Chondrocyte (in vitro differentiated cells): ENCODE measurements at places on chromosomes 1 and 21.

DNA sequence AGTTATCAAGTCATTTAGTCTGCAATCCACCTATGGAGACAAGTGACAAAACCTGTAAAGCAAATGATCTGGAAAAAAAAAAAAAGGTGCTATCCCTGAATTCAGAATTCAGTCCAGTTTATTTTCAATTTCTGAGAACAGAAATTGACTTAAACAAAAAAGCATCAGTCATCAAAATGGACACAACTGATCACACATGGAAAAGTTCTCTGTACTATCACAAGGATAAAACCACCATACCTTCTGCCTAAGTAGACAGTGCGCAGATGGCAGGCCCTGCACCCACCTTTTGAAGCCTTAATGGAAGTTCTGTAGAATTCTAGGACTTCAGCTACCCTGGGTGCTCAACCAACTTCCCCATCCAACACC, 3.5 kb downstream of the PABPC4 start:
- DNase-seq = no peak

- no peak for DNase-seq
These were observed 14.9 kb downstream of the PLEKHA6 start for GRCh38 chr1:204344665-204345355.

DNA sequence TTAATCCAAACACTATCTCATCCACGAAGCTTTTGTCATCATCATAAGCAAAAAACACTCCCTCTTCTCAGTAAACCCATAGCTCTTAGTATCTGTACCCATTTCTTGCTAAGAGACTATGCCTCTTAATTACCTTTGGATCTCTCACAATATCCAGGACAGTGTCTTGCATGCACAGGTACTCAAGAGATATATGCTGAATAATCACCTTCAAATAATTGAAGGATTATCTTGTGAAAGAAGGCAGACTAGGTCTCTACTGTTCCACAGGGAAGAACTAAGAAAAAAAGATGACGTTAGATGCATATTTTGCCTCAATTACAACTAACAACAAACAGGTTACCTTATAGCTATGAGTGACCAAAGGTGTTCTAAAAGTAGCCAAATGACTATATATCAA, 11.5 kb downstream of the FOXJ3 start:
- DNase-seq = no peak

DNA sequence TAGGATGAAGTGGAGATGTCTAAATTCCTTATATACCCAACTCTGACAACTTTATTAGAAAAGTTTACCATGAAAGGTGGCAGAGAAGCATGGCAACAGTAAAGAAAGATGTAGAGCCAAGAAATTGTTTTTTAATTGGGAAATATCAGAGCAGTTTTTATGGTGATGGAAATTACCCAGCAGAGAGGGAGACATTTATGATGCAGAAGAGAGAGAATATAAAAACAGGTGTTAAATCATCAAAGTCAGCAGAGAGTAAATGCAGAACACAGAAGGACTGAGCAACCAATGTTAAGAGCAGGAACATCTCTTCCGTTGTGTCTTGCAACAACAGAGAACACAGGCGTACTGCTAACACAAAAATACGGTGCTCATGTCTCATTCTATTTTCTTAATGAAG, 28.2 kb downstream of the WARS2 start:
- DNase-seq = no peak

GRCh38 chr1:172906778-172907592, 143.8 kb downstream of the TNFSF18 start:
- no peak for DNase-seq

- no peak for DNase-seq
These were observed 15.3 kb downstream of the SYF2 start for GRCh38 chr1:25217015-25217414.

- DNase-seq = no peak
These were observed 8.7 kb upstream of the NCMAP start for GRCh38 chr1:24547195-24547594.

GRCh38 chr1:27161594-27161993, 6.7 kb upstream of the SLC9A1 start:
- DNase-seq = no peak

DNA sequence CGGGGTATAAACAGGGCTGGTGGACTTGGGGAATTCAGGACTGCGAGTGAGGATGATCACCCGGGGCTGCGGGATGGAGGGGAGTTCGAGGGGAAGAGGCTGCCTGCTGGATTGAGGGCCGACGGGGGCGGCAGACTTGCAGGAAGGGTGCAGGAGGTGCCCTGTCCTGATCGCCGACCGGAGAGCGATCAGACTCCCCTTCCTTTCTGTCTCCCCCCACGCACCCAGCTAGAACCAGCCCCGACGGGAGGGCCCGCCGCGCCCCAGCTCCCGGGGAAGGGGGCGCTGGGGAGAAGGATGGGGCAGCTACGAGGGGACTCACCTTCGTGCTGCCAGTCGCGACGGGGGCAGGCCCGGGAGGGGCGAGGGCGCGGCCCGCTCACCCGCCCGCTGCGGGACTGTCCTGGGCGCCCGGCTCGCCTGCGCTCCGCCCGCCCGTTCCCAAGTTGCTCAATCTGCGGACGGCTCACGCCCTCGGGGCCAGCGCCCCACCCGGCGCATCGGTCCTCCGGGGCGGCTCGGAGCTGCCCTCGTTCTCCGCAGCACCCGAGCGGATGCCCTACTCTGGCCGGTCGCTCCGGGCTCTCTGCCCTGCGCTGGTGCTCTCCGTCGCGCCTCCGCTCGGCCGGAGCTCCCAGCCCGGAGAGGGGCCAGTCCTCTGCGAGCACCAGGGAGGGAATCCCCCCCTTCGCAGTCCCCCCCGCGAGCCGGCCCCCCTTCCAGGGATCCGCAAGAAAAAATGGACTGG, at the start of gene RSPO1:
TSS of gene RSPO1 (minus strand) at position 649 of the 748 bp plus-strand sequence. CDS start 5,231 bp downstream, outside the sequence.
- no peak for DNase-seq

GRCh38 chr1:188715566-188715965, 1762.1 kb downstream of the BRINP3 start:
- DNase-seq = no peak

DNA sequence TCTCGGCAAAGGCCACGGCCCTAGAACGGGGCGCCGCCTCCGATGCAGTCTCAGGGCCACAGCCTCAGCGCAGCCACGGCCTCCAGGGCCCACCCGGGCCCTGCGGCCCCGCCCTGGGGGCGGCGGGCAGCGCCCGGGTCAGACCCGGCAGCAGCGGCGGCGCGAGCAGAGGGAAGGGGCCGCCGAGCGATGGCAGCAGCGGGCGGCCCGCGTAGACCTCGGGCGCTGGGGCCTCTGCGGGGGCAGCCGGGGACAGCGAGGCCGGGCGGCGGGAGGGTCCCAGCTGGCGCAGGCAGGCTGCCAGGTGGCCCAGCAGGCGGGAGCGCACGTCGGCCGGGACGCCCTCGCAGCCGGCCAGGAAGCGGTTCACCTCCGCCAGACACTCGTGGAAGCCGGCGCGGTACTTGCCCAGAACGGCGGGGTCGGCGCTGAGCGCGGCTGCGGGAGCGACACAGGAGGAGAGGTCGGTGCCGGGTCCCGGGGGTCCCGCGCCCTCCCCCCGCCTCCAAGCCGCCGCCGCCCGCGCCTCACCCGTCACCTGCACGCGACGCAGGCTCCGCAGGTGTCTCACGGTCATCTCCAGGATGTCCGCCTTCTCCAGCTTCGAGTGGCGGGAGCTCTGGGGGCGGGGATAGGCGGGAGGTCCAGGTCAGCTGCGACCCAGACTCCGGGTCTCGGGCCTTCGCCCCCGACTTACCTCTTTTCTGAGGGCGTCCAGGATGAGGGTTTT, 737 bp downstream of the HES4 start:
- no peak for DNase-seq

DNA sequence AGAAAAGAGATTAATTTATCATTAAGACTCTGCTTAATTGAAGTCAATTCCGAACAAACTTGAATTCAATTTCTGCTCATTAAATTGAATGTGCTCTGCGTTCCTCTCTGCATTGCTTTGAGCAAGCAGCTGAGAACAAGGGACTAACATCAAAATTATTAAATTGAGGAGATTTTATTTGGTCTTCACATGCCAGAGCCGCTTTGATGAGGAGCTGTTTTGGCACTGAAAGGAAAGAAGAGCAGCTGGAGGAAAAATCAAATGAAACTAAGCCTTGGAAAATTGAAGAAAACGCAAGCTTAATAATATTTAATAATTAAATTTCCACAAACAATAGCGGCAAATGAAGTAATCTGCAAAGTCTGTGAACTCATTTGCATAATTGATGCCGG, 222.0 kb upstream of the PKN2 start:
- DNase-seq = no peak

- no peak for DNase-seq
These were observed 67.3 kb upstream of the AKT3 start for GRCh38 chr1:243917177-243917862.

DNA sequence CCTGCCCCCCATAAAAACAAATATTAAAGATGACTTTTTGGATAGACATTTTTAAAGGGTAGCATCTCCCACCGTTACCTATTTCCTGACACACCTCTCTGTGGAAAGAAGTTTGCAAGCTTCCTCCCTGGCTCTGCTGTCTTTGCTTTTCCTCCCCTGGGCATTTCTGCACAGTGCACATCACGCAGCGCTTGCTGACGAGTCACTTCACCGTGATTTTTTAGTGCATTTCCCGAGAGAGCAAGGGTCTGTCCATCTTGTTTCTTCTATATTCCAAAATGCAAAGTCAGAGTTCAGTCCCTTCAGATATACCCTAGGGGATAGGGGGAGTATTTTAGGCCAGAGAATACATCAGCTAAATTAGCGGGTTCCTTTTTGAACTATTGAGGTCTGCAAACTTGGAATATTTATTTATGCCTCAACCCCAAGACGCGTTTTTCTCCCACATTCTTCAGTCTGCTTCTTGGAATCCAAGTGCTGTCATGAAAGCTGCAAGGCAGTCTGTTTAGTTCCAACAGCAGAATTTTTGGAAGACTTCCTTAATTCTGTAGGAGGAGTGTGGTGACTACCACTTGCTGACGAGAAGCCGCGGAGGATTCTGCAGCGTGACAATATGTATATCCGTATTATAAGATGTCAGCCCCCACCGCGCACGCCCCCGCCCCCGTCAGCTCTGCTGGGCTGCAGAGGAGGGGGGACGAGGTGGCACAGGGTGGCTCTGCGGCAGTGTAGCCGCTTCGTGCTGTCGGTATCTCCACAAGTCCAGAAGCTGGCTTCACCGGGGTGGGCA, 22.4 kb downstream of the SMYD2 start:
- DNase-seq = no peak

DNA sequence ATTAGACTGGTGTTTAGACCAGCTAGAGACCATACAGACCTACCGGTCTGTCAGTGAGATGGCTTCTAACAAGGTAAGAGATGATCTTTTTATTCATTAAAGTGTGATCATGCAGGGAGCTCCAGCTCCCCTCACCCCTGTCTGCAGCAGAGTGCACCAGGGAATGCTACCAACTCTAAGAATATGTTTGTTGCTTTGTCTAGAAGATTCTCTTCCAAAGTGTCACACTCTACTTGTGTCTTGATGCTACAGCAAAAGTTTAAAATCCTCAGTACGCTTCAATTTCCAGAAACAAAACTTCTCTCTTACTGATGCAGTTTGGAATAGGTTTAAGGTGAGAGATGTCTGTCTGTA, 201.4 kb upstream of the SGIP1 start:
- DNase-seq = no peak

GRCh38 chr1:241972703-241973369, 15.3 kb downstream of the BECN2 start:
- no peak for DNase-seq

- DNase-seq = no peak
These were observed 203.9 kb upstream of the PROX1 start for GRCh38 chr1:213783893-213784292.

- no peak for DNase-seq
These were observed 9.6 kb downstream of the ENSA start for GRCh38 chr1:150619576-150620509.
